Left ventricle myocardium inferior (tissue), 1 donor: ENCODE measurements at places on chromosomes 7 and 10.

GRCh38 chr10:62433901-62434300, 59.7 kb downstream of the ZNF365 start:
- no peak for DNase-seq

DNA sequence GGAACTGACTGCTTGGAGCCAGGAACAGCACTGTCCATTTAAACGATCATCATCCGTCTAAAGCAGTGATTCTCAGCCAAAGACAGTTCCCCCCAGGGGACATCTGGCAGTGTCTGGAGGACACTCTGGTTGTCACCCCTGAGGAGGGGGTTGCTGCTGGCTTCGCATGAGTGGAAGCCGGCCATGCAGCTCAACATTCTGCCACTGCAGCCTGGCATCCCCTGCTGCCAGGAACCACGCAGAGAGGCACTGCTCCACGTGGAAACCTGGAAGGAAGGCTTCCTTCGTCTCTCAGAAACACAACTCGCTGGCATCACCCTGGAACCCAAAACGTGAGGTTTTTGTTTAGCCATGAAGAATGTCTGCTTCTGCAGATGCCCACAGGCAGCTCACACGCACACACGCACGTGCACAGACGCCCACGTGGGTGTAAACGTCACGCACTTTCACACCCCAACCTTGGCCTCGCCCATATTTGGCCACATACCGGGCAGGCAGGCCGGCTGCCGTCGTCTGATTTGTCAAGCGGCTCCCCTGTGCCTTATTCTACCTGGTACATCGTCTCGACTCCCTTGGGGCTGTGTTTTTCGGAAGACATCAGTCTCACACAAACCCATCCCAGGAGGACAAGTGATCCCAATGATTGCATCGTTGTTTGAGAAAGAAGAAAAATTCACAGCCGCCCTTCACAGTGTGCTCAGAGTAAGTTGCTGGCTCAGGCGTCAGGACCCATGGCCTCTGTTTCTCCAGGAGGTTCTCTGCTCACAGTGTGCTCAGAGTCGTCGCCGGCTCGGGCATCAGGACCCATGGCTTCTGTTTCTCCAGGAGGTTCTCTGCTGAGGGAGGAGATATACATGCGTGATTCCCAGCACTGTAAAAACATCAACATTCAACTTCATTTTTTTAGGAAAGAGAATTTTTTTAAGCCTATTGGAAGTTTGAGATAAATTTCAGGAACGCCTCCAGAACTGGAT, 127.2 kb upstream of the PPP2R2D start:
- no peak for DNase-seq

DNA sequence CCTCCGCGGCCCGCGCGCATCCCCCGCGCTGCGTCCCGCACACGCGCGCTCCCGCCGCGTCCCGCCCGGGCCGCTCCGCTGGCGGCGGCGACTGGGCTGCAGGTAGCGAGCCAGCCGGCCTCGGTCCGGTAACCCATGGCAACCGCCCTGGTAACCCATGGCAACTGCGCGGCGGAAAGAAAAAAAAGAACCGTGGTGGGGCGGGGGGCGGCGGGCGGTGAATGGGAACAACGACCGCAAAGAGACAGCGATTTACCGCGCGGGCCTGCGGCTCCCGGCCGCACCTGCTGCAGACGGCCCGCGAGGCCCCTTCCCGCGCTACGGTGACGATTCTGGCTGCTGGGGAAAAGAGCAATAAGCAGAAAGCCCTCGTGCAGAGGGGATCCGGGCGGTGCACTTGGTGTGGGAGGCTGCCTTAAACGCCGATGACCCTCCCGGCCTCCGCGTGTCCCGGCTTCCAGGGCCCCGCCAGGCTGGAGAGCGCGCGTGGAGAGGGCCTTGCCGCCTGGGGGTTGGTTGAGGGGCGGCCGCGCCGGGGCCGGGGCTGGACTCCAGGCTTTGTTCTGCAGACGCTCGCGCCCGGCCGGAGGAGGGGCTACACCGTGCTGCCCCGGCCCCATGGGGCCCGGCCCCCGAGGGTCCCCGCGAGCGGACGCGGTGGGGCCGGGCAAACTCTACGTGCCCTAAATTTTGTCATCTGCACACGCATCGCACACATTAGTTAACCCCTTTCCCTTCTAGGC, 84.7 kb downstream of the SNX10 start:
- peak; percentile 16 for DNase-seq

GRCh38 chr10:59805014-59805413, 51.8 kb upstream of the MRLN start:
- no peak for DNase-seq

- no peak for DNase-seq
Observed at GRCh38 chr10:133114726-133115452, 27.2 kb downstream of the ADGRA1 start.

- no peak for DNase-seq
Observed at GRCh38 chr10:60149003-60149402, 240.7 kb downstream of the ANK3 start.

GRCh38 chr10:88687853-88688467, 18.1 kb upstream of the LIPK start:
- no peak for DNase-seq

- no peak for DNase-seq
Observed at GRCh38 chr10:132679640-132680039, 106.3 kb downstream of the NKX6-2 start.

GRCh38 chr10:91596825-91597196, 36.1 kb downstream of the PPP1R3C start:
- DNase-seq = no peak

DNA sequence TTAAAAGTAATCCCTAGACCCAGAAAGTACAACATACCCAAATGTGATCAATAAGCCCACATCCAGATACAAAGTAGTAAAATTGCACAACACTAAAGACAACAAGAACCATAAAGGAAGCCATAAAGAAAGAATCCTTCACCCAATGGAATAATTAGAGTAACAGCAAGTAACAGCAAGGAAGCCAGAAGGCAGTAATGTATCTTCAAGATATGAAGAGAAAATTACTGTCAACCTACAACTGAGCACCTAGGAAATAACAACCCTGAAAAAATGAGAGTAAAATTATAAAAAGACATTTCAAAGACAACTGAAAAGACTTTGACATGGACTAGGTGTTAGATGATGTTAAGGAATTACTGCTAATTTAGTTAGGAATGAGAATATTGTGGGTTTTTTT, 60.5 kb downstream of the CNOT4 start:
- DNase-seq = no peak

DNA sequence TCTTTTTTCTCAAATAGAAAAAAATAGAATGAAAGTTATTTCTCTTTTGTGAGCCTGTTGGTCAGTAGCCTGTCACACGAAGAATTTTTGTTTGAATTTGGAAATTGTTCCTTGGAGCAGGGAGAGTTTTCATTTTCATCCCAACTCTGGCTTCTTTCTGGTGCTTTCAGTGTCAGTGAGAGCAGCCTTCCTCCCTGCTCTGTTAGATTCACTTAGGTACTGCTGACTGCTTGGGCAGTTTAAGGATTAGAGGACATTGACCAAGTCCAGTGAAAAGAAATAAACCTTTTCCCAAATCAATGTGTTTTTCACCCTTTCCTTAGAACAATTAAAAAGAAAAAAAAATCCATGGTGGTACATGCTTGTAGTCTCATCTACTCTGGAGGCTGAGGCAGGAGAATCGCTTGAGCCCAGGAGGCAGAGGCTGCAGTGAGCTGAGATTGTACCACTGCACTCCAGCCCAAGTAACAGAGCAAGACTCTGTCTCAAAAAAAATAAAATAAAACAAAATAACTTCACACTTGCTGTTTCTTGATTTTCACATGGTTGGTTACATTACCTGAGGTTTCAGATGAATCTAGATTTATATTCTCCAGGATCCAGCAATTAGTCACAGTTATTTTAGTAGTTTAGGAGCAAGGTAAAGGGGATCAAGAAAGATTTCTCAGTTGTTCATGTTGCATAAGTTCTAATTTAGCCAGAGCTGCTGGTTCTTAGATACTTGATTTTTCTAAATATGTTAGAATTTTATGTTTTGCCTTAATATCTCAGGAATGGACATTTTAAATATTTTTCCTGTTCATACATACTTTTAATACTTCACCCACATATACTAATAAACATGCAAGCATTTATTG, 63.1 kb downstream of the ZNRF2 start:
- no peak for DNase-seq

- DNase-seq = no peak
Observed at GRCh38 chr10:96491303-96491702, 22.4 kb downstream of the TLL2 start.

DNA sequence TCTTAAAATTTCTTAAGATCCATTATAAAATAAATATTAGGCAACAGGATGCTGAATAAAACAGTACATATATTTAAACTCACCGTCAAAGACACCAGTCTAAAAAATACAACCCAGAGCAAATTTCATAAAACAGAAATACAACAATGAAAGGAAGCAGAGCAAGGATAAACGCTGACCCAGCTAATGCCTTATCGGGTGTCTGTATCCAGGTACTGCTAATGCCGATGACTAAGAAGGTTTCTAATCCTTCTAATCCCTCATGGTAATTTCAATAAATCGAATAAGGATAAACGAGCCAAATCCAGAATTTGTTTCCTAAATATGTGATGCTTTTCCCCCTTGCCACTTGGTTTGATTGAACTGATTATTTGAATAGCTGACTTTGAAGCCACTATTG, 1.7 kb downstream of the HYCC1 start:
- no peak for DNase-seq

GRCh38 chr10:72502581-72502980, 123.3 kb downstream of the MICU1 start:
- DNase-seq = no peak

- no peak for DNase-seq
Observed at GRCh38 chr7:115782696-115783490, 247.7 kb downstream of the TFEC start.

DNA sequence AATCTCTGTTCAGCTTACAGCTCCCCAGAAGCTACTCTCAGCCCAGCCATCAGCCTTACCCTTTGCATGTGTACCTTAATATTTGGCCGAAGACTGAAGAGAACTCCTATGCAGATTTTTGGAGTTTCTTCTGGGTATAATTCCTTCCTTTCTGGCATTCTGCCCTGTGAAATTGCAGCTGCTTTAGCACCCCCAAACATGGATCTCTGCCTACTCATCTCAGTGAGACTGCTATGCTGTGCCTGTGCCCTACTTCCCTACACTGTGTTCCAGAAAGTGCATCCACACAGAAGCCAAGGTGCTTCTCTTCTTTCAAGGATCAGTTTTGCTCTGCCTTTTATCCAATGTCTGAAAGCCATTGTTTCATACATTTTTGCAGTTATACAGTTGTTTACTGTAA, 81.6 kb downstream of the NPY start:
- DNase-seq = no peak

- no peak for DNase-seq
Observed at GRCh38 chr10:13095929-13096328, 4.0 kb upstream of the OPTN start.

DNA sequence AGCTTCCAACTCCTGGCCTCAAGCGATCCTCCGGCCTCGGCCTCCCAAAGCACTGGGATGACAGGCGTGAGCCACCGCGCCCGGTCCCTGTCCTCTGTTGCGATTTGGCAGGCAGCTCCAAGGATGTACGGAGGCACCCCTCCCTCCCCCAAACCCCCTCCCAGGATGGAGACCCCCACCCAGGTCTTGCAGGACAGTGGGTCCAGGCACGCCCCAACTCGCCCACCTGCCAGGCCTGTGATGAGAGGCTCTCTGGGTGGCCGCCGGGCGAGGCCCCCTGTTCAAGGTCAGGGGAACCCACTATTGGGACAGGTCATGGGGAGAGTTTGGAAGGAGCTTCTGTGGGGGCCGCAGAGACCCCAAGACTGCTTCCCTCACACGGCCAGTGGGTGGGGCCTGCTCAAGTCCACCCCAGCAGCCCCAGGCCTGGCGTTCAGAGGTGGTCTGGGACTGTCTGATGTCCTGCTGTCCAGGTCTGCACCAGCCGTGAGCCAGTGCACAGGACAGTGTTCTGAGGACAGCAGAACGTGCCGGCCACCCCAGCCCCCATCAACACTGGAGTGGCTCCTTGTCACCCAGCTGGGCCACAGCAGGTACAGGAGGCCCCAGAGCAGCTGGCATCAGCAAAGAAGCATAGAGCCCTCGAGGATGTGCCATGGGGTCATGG, 2.5 kb downstream of the ADAP1 start:
- peak; percentile 14 for DNase-seq

DNA sequence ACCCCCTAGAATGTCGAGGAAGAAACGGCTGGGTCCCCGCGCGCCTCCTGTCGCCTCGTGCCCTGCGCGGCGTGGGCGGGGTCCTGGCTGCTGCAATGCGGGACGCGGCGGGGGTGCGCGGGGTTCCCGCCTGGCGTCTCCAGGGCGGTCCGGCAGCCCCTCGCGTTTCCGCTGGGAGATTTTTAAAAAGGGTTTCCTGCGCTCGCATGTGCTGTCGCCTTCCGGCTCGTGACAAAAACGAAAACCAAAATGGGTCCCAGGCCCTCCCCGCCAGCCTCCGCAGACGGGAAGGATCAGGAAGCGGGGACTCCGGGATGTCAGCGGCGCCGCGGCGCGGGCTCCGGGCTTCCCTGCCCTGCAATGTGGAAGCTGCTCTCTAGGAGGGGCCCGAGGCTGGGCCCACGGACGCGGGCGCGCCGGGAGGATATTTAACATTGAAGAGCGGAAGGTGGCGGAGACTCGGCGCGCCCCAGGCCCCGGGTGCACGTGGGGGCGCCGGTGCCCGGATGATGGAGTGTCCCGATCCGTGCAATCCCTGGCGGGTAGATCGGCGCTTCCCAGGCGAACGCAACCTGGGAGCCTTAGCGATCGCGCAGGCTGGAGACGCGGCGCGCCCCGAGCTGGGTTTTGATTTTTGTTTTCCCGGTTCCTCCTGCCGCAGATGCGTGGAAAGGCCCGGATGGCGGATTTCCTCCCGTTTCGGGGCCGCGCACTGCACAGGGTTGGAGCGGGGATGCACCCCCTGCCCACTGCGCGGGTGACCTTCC, 1.0 kb downstream of the PFKP start:
- DNase-seq = peak; percentile 73

GRCh38 chr7:2175514-2175913, 57.2 kb downstream of the MAD1L1 start:
- no peak for DNase-seq

- DNase-seq = no peak
Observed at GRCh38 chr7:72403458-72404076, 8.6 kb downstream of the CALN1 start.

GRCh38 chr10:71063401-71063800, 149.0 kb upstream of the UNC5B start:
- no peak for DNase-seq

DNA sequence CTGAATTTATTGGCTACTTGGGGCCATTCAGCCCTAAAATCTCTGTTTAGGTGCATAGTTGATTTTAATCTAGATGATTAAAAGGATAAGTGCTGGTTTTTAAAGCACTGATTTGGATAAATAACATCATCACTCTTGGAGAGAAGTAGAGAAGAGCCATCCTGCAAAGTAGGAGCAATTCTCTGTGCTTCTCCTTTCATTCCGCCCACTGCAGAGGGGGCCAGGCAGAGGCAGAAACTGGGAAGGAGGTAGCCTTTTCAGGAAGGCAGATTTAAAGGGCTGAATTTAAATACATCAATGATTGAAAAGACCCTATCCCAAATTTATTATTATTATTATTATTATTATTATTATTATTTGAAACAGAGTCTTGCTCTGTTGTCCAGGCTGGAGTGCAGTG, 14.1 kb downstream of the MAP3K8 start:
- no peak for DNase-seq
